Epithelial cell of proximal tubule (primary cell): ENCODE measurements at places on chromosomes 2 and 18. TPM values are rescaled to one million over a fixed set of nuclear protein-coding genes. Genes with fewer than 3 reads are reported as not detected.

- no peak for DNase-seq
Observed at GRCh38 chr18:32905651-32906050, 132.8 kb upstream of the KLHL14 start.

GRCh38 chr2:151102226-151102625 lies 159.4 kb downstream of the RBM43 start:
- no peak for DNase-seq

DNA sequence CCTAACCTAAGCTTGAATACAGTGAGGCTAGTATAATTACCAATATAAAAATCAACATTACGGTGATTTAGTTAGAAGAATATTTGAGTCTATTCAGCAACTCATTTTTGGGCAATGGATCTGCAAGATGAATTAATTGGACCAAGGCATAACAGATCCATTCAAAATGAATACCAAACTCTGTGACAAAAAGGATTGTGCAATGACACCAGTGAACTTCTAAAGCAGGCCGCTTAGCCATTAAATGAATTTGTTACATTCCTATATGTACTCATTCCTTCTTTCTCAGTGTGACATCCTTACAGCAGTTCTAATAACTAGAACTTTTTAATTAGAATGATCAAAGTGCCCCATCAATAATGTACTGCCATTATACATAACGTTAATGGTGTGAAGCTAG lies 44.3 kb downstream of the ZC3H15 start:
- no peak for DNase-seq

- DNase-seq = no peak
Observed at GRCh38 chr18:59700535-59700967, 3.3 kb upstream of the CCBE1 start.

DNA sequence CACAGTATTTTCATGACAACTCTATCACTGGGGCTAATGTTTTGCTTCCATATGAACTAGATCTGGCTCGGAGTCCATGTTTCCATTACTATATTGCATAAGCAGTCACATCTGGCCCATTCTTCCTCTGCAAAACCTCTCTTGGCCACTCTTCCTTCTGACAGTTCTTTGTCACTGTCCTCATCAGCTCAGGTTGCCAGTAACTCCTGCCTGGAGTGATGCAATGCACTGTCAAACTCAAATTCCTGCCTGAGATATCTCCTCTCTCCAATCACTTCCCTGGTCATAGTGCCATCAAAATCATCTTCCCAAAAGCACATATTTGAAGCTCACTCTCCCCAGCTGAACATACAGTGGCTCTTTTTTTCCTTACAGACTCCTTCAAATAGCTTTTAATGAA lies 66.1 kb downstream of the COLEC12 start:
- DNase-seq = no peak

DNA sequence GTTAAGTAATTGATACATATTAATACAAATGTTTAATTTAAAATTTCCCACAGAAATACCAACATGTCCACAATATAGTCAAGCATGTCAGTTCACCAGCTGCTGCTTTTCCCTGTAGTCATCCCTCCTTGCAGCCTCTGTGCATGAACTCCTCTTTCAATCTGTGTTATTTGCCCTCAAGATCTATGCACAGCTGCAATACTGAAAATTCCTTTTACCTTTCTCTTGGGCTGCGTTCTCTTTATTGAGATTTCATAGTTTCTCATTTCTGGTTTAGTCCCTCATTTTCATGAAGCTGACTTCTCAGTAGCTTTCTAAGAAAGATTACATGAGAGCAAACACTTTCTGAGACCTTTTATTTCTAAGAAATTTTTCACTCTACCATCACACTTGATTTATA lies 464.9 kb downstream of the PARD3B start:
- DNase-seq = no peak

The EML6 gene
- total RNA-seq = 0.22 and 3.7 TPM in 2 replicates

The UNC80 gene
- not detected in 2 replicates for total RNA-seq

The TOGARAM2 gene
- 0.07 TPM in 1 of 2 replicates, not detected in the other for total RNA-seq
